Activated CD4-positive, alpha-beta T cell treated with anti-CD3 and anti-CD28 coated beads, Interleukin-2, amount 10 ng/mL, durations not matched to agents 24 days and 14 days (primary cell): ENCODE measurements at places on chromosomes 2 and 18. TPM values are rescaled to one million over a fixed set of nuclear protein-coding genes. Genes with fewer than 3 reads are reported as not detected.

- peaks cover 4% of the 10 kb centered on the region for H3K4me1 ChIP-seq
- no peaks in the 10 kb centered on the region for H3K27me3 ChIP-seq
- peaks cover 64% of the 10 kb centered on the region for H3K36me3 ChIP-seq
- DNase-seq: peak; percentile 88
Observed at GRCh38 chr2:218648088-218648786, 11.2 kb downstream of the ZNF142 start.

GRCh38 chr2:180978903-180979748 lies 1.3 kb upstream of the UBE2E3 start:
- H3K27ac ChIP-seq: peak overlapping the region; percentile 81
- peaks cover 16% of the 10 kb centered on the region for H3K36me3 ChIP-seq
- H3K4me1 ChIP-seq: peaks cover 32% of the 10 kb centered on the region
- H3K27me3 ChIP-seq: peaks cover 42% of the 10 kb centered on the region
- H3K4me3 ChIP-seq: peak overlapping the region; percentile 76

- no peaks in the 10 kb centered on the region for H3K4me1 ChIP-seq
- H3K4me3 ChIP-seq: no peak overlapping the region
- H3K27ac ChIP-seq: no peak overlapping the region
- DNase-seq: no peak
Observed at GRCh38 chr2:99644419-99644787, 154.6 kb upstream of the REV1 start.

The PARD6G gene
- total RNA-seq: 0.40 and 0.47 TPM in 2 replicates

GRCh38 chr2:145957929-145958328 lies 1438.0 kb upstream of the ZEB2 start:
- DNase-seq: no peak
- H3K27me3 ChIP-seq: no peaks in the 10 kb centered on the region
- no peak overlapping the region for H3K4me3 ChIP-seq

The NMUR1 gene
- total RNA-seq: 0.09 TPM in 1 of 2 replicates, not detected in the other

GRCh38 chr18:50829644-50830043 lies 9.8 kb upstream of the MRO start:
- H3K27me3 ChIP-seq: peaks cover 6% of the 10 kb centered on the region
- no peak overlapping the region for H3K4me3 ChIP-seq
- DNase-seq: no peak

GRCh38 chr2:1421731-1422130 lies 8.5 kb downstream of the TPO start:
- no peak overlapping the region for H3K27ac ChIP-seq
- H3K27me3 ChIP-seq: peaks cover 3% of the 10 kb centered on the region
- H3K36me3 ChIP-seq: no peaks in the 10 kb centered on the region
- H3K4me3 ChIP-seq: no peak overlapping the region

- H3K36me3 ChIP-seq: no peaks in the 10 kb centered on the region
- no peak overlapping the region for H3K4me3 ChIP-seq
- H3K27ac ChIP-seq: no peak overlapping the region
- H3K27me3 ChIP-seq: no peaks in the 10 kb centered on the region
Observed at GRCh38 chr18:44973282-44973681, 292.6 kb downstream of the SETBP1 start.

GRCh38 chr2:120995152-120995551 lies 259.5 kb downstream of the GLI2 start:
- no peaks in the 10 kb centered on the region for H3K36me3 ChIP-seq
- DNase-seq: no peak
- no peaks in the 10 kb centered on the region for H3K4me1 ChIP-seq
- H3K27ac ChIP-seq: no peak overlapping the region
- no peaks in the 10 kb centered on the region for H3K27me3 ChIP-seq

- no peaks in the 10 kb centered on the region for H3K4me1 ChIP-seq
- H3K4me3 ChIP-seq: no peak overlapping the region
- H3K27me3 ChIP-seq: peaks cover 9% of the 10 kb centered on the region
- no peak for DNase-seq
Observed at GRCh38 chr2:205405752-205406151, 276.5 kb upstream of the NRP2 start.

GRCh38 chr2:58702302-58702885 lies 461.3 kb upstream of the FANCL start:
- DNase-seq: no peak
- H3K4me1 ChIP-seq: no peaks in the 10 kb centered on the region
- no peak overlapping the region for H3K27ac ChIP-seq

DNA sequence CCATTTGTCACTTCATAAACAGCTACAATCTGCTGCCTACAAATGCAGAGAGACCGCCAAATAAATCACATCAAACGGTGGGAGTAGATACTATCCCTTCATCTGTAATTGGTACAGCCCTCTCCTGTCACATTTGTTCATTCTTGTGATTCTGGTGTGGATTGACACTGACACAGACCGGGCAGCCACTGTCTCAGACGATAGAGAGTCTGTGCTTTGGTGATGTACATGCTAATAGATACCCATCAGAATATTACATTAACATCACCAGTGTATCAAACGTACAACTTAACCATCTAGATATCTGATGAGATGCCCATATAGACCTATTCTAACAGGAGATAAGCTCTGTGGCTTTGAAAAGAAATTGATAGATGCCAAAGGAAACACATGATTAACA lies 419.7 kb upstream of the ZEB2 start:
- H3K4me3 ChIP-seq: no peak overlapping the region
- H3K36me3 ChIP-seq: no peaks in the 10 kb centered on the region
- no peak for DNase-seq
- no peak overlapping the region for H3K27ac ChIP-seq

DNA sequence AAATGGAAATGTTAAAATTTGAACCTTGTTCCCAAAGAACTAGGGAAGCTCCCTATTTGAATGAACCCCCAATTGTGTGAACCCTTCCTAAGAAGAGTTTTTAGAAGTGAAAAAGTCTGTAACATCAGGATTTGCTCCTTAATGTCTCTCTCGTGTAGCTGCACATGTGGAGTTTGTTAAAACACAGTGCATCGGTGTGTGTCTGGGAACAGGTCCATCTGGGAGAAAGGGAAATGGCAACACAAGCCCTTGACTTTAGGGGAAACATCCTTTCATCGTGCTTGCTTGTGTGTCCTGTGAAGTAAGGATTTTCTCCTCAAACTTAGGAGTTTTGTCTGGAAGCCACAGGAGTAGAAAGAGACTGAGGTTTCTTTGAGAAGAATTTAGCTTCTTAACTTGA lies 203.9 kb downstream of the PRKCE start:
- no peak overlapping the region for H3K27ac ChIP-seq
- H3K4me1 ChIP-seq: peaks cover 32% of the 10 kb centered on the region
- peaks cover 10% of the 10 kb centered on the region for H3K36me3 ChIP-seq

The PRKAG3 gene
- total RNA-seq: not detected in 2 replicates

GRCh38 chr2:118059919-118060478 lies 28.3 kb upstream of the INSIG2 start:
- peaks cover 7% of the 10 kb centered on the region for H3K4me1 ChIP-seq
- no peak overlapping the region for H3K27ac ChIP-seq
- no peak for DNase-seq
- no peaks in the 10 kb centered on the region for H3K36me3 ChIP-seq
- H3K27me3 ChIP-seq: peaks cover 26% of the 10 kb centered on the region

The RNU2-63P gene
- 34.0 and 34.9 TPM in 2 replicates for total RNA-seq
